Activated CD4-positive, alpha-beta T cell treated with anti-CD3 and anti-CD28 coated beads, Interleukin-2, Interleukin-6, amounts not matched to agents 100 ng/mL and 50 ng/mL, durations not matched to agents 16 hours and 8 hours (primary cell): ENCODE measurements at places on chromosomes 1 and 21.

GRCh38 chr1:246066573-246066972, 440.5 kb downstream of the SMYD3 start:
- no peak for DNase-seq

DNA sequence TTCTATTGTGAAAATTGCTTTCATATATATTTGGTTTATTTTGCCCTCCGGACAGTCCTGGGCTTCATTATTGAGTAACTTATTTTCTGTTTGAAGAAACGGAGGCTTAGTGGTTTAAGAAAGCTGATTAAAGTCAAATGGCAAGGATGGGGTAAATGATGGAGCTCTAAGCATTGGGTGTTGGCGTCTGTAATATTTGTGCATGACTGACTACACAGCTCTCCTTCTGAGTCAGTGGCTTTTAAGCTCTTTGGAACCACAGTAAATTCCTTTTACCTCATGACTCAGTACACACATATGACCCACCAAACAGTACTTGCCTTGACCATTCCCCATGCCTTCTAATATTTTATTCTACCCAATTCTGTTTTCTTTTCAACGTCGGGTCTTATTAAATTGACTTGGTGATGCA, 21.0 kb downstream of the B3GALT5 start:
- DNase-seq: no peak

DNA sequence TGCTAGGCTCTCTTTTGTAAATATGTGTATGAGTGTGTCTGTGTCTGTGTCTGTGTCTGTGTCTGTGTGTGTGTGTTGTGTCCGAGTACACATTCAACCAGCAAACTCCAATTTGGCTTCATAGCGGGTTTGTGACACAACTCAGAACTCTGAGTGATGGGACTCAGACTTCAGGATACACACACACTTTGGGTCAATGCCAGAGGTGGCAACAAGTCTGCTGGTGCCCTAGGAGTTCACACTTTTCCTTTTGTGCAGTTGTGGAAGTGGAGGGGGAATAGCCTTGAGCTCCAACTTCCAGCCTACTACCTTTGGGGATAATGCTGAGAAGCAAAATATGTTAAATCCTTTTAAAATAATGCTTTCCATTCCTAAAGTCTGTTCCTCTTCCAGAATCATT, 16.6 kb upstream of the TBX15 start:
- DNase-seq: no peak

GRCh38 chr1:158328426-158328825, 2.9 kb downstream of the CD1B start:
- DNase-seq: no peak

GRCh38 chr1:235622936-235623779, 26.4 kb downstream of the GNG4 start:
- DNase-seq: no peak

GRCh38 chr1:93743465-93743864, 61.8 kb upstream of the BCAR3 start:
- DNase-seq: no peak

DNA sequence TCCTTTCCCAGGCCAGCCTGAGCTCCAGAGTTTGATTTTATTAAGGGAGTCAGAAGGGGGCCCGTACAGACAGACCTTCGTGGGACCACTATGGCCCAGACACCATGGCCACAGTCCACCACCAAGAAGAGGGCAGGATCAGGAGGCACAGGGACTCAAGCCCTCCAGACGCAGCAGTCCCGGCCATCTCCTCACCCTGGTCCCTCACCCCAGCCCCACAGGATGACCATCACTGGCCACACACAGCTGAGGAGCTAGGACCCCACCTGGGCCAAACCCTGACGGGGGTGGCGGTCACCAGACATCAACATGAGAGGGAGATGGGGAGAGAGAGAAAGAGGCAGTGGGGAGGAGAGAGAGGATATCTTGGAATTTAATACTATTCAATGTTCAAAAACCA, 29.2 kb upstream of the AGPAT3 start:
- DNase-seq: no peak

DNA sequence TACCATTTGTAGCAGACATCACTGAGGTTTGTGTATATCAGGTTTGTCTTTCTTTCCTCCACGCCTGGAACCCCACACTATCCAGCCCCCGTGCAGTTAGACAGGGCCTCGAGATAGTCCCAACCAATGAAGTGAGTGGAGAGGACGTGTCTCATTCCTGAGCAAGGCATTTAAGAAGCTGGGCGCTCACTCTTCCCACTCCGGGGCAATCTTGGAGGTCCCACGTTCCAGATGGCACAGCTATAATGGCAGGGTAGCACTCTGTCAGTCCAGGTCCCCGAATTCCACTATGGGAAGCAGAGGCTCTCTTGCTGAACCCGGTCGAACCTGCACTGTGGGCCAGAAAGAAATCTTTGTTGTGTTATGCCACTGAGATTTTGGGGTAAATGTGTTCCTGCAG, 57.3 kb upstream of the CSF3R start:
- DNase-seq: no peak

GRCh38 chr1:2233468-2233867, 5.3 kb downstream of the SKI start:
- DNase-seq: no peak

- DNase-seq: peak; percentile 47
These were observed 28.0 kb upstream of the FOXO6 start for GRCh38 chr1:41333146-41333784.

DNA sequence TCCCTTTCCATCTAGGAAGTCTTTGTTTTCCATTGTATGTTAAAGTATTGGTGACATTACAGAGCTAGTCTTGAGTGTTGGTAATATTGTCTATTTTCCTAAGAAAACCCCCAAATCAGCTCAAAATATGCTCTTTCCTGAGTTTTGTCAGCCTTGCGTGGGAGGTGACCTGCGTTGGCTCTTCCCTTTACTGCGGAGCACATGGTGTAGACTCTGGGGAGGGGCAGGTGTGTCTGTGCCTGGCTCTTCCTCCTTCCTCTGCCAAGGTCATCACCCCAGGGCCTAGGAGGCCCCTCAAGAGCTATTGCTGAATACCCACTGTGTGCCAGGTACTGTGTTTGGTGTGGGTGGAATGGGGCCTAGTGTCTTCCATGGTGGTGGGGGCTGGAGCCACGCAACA, 33.4 kb downstream of the CACNA1E start:
- DNase-seq: no peak

- DNase-seq: no peak
These were observed 215.1 kb downstream of the PTPRU start for GRCh38 chr1:29451368-29451892.

DNA sequence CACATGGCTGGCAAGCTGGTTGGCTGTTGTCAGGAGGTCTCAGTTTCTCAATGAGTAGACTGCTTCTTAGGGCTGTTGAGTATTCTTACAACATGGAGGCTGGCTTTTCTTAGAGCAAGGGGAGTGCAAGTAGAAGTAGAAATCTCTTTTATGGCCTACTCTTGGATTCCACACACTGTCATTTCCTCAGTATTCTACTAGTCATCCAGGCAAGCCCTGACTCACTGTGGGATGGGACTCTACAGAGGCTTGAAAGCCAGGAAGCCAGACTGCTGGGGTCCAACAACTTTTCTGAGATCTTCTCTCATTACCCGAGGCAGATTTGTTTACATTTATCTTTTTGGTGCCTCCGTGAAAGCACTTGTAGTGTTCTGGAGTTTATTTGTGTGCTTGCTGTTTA, 196.2 kb upstream of the APP start:
- no peak for DNase-seq

DNA sequence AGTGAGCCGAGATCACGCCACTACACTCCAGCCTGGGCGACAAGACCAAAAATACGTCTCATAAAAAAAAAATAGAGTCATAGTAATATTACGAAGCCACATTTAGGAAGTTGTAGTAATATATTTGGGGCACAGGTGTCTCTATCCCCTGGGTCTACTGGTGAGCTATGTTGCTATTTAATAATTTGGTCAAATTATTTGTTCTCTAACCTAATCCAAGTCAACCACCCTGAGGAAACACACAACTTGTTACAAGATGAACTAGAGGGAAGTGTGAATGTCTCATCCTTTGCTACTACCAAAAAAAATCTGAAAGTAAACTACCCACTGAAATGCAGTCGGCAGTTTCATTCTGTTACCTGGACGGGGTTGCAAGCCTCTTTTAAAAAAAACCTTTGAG, 35.3 kb downstream of the RGS8 start:
- DNase-seq: no peak

DNA sequence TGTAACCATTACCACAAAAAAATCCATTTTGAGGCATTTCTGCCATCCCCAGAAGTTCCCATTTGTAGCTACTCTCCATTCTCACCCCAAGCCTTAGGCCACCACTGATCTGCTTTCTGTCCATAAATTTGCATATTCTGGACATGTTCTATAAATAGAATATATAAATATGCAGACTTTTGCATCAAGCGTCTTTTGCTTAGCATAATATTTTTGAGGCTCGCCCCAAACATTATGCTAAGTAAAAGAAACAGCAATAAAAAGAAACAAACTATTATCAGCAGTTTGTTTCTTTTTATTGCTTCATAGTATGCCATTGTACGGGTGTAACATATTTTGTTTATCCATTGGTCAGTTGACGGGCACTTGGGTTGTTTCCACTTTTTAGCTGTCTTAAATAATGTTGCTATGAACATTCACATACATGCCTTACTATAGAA, 7.9 kb downstream of the TFAP2E start:
- DNase-seq: no peak

DNA sequence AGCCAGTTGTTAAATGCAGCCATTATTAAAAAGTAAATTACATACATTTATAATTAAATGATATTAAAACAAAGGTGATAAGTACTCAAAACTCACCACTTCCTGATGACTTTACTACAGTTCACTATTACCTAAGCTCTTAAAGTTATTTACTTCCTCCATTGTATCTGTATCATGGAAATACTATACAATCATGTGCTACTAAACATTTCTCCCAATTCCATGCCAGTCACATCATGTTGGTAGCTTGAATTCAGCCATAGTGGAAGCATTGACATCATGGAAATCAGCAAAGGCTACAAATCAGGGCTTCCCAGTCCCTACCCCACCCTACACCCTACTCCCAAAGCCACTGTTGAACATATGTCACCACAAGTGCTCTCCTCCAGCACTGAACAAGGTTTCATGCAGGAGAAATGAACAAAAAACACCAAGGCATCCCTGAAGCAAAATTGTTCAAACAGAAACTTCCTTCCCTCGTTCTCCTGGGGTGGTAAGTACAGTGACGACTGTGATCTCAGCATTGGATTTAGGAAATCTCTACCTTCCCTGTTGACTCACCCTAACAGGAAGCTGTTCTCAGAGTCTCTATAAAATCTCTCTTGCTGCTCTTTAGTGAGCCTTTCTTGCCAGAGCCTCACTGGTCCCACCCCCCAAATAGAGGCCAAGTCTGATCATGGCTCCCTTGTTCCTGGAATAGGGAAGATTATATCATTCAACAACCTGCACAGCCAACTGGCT, 12.7 kb downstream of the VSIG8 start:
- no peak for DNase-seq

DNA sequence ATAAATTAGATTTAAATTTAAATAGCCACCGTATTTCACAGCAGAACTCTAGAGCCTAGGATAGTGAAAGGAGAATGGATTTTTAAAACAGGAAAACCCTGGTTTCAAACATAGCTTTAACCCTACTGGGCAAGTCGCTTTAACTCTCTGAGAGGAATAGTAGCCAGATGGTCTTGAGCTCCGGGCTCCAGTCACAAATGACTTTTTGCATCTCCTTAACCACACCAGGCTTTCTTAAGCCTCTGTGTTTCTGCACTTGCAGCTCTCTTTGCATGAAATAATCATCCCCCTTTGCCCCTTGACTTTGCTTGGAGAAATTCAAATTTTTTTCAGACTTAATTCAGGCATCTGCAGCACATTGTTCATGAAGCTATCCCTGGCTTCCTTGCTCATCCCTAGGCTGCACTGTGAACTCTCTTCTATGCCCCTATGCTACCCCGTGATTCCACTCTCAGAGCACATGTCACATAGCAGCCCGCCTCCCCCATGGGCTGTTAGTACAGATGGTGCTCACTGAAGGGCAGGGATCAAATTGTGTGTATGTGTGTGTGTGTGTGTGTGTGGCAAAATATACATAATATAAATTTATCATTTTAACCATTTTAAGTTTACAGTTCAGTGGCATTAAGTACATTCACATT, 68.8 kb upstream of the DAB1 start:
- DNase-seq: no peak

DNA sequence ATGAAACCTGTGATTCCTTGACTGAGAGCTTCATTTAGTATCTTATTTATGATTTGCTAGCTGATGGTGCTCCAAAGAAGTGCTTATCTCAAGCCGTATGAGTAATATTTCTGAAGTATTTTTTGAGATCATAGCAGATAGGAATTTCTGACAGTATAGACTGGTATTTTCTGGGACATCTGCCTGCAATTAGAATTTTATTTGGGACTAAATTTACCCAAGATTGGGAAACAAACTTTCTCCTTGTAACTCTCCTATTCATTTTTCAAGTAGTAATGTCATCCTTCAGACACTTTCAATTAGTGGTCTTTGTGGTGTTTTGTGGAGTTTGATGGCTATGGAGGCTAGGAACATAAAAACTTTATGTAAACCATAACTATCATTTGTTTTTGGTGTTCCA, 597.2 kb upstream of the ZP4 start:
- no peak for DNase-seq

GRCh38 chr1:224542783-224543440, 73.2 kb upstream of the CNIH3 start:
- DNase-seq: peak; percentile 79

DNA sequence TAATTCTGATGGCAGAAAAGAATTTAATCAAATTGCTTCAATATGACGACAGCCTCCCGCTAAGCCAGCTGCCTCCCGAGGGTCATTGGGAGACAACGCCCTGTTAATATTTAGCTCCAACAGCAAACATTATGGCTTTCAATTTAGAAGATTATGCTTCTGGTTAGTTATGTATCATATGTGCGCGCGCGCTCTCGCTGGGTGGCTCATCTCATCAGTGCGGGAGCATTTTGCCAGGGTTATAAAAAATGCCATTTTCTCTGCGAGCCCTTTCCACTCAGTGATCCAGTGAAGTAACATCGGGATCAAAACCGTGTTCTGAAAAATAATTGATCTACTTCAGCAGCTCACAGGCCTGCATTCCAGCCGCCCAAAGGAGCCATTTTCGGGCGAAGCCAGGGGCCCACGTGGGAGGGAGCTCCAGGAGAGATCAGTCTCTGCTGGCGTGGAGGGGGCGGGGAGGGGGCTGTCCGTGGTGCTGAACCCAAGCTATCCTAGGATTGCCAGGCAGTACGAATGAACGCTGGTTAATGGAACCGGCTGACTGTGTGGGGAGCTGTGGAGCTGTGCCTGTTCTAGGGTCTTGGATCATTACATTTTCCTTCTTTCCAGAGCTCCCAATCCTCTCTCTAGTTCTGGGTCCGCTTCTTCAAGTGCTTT, 219.1 kb upstream of the ZC3H12A start:
- peak; percentile 11 for DNase-seq

DNA sequence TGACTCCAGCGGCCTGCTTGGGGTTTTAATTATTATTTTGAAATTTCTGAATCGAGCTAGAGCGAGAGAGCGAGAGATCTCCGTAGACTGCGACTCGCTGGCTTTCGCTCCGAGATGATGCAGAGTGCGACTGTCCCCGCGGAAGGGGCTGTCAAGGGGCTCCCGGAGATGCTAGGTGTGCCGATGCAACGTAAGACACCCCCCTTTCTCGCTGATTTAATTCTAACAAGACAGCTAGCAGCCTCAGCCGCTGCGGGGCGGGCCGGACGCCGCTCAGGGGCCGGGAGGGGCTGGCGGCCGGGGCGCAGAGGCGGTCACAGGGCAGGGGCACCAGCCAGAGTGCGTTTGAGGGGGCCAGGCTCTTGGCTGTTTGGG, 339 bp downstream of the LHX4 start:
- DNase-seq: no peak
